ENCODE measurements at places on chromosomes 3 and 15.

- DNase-seq, result no peak
These were observed 8.8 kb downstream of the ITPR1 start for GRCh38 chr3:4501927-4502326.

DNA sequence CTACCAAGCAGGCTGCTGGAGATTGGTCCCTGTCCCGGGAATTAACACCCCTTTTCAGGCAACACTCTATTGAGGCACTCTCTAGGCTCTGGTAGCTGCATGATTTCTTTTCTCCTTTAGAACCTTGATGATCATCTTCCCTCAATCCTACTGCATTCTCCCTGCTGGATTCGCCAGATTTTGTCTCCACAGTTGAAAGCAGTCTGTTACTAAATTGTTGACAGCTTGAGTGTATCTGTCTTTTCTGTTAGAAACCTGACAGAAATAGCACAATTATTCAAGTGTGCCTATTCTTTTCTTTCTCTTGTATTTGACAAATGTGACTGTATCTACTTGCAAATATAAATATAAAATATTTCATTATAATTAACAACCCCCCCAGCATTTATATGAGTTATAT lies 830.8 kb upstream of the CADM2 start:
- DNase-seq, result no peak

GRCh38 chr3:32419742-32420125 lies 28.1 kb downstream of the CMTM7 start:
- no peak for DNase-seq

DNA sequence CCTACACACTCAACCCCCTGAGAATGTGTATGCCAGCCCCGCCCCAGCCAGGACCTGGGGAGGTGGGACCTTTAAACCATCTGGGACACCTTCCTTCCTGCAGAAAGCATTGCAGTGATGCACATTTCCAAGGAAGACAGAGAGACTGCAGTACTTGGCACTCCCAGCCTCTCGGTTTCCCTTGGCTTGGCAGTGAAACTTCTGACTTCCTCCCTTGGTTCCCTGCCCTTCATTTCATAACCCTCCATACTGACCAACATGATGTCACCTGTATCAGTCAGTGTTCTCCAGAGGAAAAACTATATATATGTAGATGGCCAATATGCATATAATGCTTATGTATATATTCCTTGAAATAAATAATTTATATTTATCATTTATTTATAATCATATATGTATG lies 103.2 kb downstream of the SST start:
- DNase-seq, result no peak

GRCh38 chr3:193344486-193344885 lies 34.1 kb downstream of the ATP13A5 start:
- DNase-seq, result no peak

GRCh38 chr15:64003182-64003581 lies 43.1 kb downstream of the DAPK2 start:
- DNase-seq, result no peak

DNA sequence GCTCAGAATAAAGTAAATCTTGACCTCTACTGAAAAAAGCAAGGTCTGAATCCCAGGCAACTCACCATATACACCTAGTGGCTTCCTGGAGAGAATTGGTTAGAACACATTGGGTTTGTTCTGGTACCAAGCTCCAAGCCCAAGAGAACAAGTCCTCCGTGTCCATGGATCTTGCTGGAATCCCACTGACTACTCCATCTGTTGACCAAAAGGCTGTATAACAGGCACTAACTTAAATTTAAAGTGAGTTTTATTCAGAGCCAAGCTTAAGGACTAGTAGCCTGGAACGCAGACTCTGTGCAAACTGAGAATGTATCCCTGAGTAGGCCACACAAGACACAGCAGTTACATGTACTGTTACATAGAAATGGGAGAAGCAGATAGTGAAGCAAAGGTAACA lies 342.1 kb upstream of the LRRC3B start:
- DNase-seq, result no peak

DNA sequence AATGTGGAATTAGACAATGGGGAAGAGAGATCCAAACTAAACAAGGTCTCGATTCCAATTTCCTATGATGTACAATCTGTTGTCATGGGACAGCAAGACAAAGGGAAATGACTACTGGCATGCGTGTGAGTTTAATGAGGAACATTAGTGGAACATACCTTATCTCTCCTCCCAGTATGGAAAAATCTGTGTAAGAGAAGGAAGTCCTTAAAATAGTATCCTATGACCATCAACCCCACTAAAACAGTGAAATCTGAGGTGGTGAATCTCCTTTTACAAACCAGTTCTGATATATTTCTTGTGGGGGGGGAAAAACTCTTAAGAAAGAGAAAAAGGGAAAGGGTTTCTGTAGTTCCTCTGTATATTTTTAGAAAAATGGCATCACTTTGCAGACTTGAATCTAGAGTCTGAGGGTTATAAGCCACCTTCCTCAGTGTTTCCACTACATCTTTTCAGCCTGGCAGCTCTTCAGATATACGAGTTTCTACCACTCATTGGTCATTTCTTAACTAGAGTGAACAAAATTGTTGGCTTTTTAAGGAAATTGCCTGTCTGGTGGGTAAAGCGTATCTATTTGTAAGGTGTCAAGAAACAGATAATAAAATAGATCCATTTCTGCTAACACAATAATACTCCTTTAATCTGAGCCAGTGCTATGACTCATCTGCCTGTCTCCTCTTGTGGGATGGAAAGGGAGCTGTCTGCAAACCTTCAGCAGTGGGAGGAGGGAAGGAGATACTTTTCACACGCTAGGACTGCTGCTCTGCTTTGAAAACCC lies 3.0 kb upstream of the TNFAIP8L3 start:
- no peak for DNase-seq

GRCh38 chr15:84611631-84612030 lies 10.8 kb downstream of the ZSCAN2 start:
- no peak for DNase-seq

GRCh38 chr3:172341482-172342059 lies 106.7 kb downstream of the GHSR start:
- DNase-seq, result peak; percentile 79

- DNase-seq, result no peak
These were observed 129.5 kb downstream of the ATP8B4 start for GRCh38 chr15:49989498-49989897.

DNA sequence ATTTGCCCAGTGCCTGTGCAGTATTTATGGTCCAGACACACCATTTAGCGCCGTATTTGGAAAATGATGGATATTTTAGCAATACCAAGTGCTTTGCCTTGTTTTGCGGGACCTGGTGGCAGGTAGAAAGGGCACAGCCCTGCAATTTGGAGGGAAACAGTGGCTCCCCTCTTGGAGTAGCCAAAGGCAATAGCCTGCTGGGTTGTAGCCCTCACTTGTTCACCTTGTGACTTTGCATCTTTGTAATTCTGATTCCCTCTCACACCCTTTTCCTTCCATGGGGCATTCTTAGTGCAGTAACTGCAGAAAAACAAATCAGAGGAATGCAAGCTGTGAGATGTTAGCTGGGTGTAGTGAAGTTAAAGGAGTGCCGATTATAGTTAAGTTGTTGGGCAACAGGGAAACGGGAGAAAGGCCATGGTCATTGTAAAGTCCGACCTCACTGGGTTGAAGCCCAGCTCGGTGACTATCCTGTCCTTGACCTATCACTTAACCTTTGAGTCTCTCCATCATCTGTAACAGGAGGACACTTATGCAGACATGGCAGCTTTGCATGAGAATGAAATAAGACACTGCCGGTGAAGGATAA lies 131.0 kb upstream of the KLHL25 start:
- DNase-seq, result no peak

- DNase-seq, result no peak
These were observed 12.7 kb upstream of the PXYLP1 start for GRCh38 chr3:141218926-141219325.
